ENCODE measurements at places on chromosomes 3 and 15.

- DNase-seq = no peak
Measured at GRCh38 chr3:16911916-16912315, 27.2 kb downstream of the PLCL2 start.

DNA sequence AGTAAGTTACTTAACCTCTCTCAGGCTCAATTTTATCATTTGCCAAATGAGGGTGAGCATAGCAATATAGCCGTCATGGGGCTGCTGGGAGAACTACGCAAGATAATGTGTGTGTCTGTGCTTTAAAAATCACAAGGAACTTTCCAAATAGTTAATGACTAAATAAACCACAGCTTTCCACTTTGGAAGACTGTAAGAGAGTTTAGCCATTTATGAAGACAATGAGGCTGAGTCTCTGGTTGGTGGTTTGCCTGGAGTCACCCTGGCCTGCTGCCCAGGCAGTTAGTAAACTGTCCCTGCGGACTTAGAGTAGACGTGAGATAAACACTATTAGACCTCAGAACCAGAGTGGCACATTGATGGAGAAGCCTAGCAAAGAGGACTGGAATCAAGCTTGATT, 357.7 kb downstream of the CLSTN2 start:
- DNase-seq = no peak

DNA sequence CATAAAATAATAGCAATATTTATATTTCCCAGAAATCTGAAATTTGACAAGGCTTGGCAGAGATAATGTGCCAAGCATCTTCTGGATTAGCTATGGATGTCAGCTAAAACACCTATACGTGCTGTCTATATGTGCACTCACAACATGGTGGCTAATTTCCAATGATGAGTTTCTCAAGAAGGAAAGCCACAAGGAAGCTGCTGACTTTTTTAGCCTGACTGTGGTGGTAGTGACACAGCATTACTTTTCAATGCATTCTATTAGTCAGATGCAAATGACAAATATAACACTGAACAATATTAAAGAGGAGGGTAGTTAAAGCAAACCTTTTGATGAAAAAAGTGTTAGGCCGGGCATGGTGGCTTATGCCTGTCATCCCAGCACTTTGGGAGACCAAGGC, 101.7 kb upstream of the CCDC54 start:
- DNase-seq = no peak

DNA sequence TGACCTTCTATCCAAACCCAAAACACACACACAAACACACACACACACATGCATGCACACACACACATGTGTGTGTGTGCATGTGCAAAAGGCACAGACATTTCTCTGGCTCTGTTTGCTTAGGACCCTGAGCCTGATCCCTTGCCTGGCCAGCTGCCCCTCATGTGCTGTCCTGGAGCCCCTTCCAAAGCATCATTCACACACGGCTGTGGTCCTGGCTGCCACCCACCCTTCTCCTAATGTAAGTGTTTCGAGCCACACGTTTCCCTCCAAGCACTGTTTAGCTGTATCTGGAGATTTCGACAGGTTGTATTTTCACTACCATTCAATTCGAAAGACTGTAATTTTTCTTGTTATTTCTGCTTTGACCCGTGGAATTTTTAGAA, 45.8 kb upstream of the KLF13 start:
- no peak for DNase-seq

DNA sequence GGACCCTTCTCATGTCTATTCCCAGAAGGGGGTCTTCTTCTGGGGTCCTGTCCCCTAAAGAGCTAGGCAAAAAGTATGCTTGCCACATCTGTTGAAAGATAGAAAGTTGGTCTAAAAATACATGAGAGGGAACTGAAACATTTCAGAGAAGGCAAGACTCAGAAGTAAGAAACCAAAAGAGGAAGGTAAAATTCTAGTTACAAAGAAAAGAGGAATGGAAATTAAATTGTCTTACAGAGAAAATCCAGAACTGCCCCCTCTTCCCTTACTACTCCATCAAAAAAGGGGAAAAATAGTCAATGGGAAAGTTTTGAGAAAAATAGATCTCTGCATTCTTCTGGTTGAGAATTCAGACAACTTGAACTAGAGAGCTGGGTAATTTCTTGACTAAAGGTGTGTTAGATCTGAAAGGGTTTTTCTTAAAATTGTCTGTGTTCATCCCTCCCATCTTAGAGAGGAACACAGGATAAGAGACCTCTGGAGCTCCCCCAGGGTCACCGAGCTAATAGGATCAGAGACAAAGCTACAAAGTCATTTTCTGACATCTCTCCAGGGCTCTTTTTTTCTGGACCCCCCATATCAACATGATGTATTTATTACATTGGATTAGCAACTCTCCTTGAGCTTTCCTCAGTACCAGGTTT, 32.3 kb upstream of the CCR2 start:
- no peak for DNase-seq

DNA sequence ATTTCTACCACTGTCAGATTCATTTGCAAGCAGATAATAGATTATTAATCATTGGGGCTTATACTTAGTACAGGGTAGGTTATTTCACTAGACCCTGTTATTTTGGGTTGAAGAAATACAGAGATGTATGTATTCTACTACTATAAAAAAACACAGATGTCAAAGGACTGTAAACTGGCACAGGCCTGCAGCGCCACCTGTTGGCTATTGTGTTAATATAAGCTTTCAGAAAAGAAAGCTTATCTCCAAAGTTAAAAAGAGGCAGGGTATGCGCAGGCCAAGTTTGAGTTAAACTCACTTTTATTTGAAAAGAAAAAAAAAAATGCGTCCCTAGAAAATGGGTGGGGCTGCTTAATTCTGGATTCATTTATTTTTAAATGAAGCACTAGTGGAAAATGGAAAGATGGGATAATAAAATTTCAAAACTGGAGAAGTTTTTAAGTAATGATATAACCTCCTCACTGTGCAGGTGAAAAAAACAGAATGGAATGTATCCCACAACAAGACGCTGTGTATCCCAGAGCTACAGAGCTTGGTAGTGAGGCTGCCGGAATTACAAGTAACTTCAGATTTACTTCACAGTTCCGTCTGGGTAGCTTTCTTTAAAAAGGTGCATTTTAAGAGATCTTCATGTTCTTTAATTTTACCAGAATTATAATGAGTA, 407.2 kb upstream of the TGFBR2 start:
- DNase-seq = peak; percentile 55

DNA sequence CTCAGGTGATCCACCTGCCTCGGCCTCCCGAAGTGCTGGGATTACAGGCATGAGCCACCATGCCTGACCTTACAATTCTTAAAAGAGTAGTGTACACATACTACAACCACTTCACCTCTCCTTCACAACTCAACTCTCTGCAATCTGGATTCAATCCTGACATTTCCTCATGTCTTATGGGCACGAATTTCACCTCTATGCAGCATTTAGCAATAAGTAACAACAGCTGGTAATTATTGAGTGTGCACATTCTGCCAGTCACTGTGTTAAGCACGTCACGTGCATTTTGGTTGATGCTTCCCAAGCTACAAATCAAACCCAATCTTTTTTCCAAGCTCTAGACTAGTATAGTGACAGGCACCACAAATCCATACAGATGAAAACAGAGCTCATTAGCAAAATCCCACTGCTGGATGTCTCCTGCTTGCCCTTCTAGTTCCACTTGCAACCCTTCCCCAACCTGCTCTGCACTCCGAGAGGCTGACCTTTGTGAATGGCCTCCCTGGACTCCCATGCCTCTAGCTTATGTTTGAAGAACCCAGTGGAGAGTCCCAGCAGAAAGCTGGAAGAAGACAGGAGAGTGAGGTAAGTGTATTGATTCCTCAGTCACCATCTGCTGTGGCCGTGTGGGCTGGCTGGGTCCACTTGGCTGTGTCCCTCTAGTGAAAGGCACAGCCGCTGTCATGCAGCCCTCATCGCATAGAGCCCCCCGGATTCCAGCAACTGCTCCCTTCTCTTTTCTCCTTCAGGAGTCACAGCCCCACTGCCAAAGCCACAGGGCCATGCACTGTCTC, 176.5 kb downstream of the MEX3B start:
- DNase-seq = no peak

GRCh38 chr3:196609343-196609775, 30.1 kb upstream of the NRROS start:
- DNase-seq = peak; percentile 63

DNA sequence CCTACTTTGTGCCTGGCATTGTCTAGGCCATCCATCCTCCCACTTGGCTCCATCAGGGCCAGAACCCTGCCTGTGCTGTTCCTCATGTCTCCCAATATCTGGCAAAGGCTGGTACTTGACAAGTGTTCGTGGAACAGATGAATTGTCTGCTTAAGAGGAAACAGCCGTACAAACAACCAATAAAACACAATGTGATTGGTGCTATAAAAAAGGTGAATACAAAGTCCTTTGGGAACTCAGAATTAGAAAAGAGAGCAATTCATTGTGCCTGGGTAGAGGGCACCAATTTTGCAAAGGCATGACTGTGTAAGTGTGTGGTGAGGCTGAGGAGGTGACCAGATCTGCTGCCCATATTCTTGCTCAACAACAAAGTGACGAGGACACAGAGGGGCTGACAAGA, 164.5 kb upstream of the PPP2R3A start:
- no peak for DNase-seq

DNA sequence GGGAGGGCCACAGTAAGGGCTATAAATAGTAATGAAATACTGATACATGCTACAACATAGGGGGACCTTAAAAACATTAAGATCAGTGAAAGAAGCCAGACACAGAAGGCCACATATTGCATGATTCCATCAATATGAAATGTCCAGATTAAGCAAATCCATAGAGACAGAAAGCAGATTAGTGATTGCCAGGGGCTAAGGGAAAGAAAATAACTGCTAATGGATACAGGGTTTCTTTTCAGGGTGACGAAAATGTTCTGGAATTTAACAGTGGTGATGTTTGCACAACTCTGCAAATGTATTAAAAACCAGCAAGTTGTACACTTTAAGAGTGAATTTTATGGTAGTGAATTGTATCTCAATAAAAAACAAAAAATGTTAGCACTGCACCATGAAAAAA, 37.0 kb downstream of the PIK3R4 start:
- no peak for DNase-seq

DNA sequence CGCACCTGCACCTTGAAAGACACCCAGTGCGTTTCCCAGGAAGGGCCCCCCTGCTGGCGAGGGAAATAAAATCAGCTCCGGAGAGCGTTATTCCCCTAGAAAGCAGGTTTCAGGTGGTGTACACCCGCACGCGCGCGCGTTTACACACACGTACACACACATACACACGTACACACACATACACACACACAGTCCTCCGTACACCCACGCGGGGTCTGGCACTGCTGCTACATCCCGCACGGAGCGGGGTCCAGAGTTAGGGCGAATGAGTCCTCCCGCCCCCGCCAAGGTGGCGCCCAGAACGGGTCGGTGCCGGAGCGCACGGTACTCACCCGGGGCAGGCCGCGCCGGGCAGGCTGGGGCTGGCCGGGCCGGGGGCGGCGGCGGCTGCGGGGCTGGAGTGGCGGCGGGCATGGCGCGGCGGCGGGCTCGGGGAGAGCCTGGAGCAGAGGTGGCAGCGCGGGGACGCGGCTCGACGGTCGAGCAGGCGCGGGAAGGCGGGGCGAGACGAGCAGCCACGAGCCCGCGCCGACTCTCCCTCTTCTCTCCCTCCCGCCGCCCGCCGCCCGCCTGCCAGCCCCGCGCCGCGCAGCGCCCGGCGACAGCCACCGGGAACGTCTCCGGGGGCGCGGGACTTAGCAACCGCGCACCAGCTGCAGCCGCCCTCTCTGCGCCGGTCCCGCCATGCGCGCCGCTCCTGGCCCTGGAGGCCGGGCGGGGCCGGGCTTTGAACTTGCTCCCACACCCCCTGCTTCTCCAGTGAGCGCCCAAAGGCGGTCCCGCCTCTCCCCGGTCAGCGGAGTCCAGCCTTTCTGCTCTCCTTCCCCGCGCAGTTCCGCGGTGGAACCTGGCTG, at the start of gene DCLK3:
TSS of gene DCLK3 (minus strand) at position 704 of the 854 bp plus-strand sequence. CDS start at position 414, 290 bp downstream.
- no peak for DNase-seq

DNA sequence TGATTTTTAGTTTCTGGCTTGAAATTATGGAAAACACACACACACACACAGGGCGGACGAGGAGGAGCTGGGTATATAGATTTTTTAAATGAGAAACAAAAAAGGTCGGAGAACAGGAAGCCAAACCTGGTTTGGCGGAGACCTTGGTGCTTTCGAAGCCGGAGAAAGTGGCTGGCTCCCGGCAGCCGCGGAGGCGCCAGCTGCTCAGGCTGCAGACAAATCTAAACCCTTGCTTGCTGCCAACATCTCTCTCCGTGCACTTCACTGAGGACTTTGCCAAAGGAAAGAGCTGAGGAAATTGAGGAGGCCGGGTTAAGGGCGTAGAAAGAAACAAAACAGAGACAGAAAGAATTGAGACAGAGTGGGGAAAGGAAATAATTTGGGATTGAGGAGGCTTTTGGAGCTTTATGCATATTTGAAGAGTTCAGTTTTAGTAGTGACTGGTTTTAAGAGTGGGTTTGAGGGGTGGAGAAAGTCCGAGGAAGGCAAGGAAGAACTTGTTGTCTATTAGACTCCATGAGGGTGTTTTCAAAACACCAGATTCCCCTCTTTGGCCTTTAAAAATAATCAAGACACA, 2.2 kb downstream of the ZIC1 start:
- DNase-seq = peak; percentile 7

DNA sequence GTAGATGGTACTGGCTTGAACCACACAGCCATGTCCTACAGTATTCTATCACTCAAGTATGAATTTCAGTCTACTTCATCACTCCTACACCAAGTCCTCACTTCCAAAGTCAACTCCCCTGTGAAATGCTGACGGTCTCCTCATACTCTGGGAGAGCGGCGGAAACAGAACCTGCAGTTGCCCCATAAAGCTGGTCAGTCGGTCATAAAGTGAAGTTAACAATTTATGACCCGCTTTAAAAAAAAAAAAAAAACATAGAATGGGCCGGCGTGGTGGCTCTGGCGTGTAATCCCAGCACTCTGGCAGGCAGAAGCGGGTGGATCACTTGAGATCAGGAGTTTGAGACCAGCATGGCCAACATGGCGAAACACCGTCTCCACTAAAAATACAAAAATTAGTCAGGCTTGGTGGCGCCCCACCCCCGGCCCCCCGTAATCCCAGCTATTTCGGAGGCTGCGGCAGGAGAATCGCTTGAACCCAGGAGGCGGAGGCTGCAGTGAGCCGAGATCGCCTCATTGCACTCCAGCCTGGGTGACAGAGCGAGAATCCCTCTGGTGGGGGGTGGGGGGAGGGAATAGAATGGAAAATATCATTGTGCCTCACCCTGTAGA, 2.1 kb downstream of the TRANK1 start:
- no peak for DNase-seq

- peak; percentile 90 for DNase-seq
Measured at GRCh38 chr3:149547954-149548668, 73.6 kb downstream of the TM4SF4 start.

DNA sequence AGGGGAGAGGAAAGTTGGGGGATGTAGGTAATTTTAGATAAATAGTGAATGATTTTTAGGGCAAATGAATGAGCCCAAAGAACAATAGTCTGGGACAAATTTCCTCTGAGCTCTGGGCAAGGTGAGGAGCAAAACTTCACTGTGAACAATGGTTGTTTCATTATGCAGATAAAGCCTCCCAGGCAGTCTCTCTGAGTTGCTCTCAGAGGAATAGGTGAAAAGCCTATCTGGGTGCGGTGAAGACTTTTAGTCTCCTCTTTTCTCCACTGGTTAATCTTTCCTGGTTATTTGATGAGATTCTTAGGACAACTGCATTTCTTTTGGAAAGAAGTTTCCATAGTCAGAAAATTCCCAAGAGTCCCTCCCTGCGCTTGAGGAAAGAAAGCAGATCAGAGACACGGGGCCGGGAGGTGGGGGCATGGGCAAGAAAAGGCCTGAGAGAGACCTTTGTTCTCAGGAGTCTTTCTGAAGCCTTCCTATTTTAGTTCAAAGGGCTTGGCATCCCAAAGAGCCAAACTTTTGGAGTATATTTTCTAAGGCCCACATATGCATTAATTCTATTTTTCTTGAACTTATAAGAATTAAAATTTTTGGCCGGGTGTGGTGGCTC, 353.6 kb upstream of the SLCO3A1 start:
- no peak for DNase-seq

GRCh38 chr15:70046679-70047369, 50.9 kb downstream of the TLE3 start:
- no peak for DNase-seq
